ENCODE measurements at places on chromosomes 7 and 10.

- DNase-seq = no peak
These were observed 84.6 kb downstream of the ICA1 start for GRCh38 chr7:8177109-8177933.

GRCh38 chr10:132664407-132664806, 121.5 kb downstream of the NKX6-2 start:
- no peak for DNase-seq

DNA sequence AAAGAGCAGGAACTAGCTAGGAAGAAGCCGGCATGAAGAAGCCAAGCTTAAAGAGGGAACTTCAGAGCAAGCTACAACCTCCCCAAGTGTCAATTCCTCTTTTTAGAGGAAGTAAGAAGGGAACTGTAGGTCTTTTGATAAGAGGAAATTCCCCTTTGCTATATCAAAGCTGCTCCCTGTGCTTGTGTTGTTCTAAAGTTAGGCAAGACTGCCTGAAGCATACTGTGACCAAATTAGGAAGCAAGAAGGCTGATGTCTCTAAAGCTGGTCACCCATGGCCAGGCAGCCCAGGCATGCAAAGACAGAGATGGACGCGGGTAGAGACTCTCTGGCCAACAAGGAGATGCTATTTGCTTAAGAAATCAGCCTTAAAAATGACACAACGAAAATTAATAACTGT, 87.9 kb downstream of the RNF216 start:
- DNase-seq = no peak

GRCh38 chr10:111004016-111004415, 72.8 kb upstream of the ADRA2A start:
- no peak for DNase-seq

Data from esophagus squamous epithelium (tissue), 5 donors.